ENCODE measurements at places on chromosomes 6 and 20.

DNA sequence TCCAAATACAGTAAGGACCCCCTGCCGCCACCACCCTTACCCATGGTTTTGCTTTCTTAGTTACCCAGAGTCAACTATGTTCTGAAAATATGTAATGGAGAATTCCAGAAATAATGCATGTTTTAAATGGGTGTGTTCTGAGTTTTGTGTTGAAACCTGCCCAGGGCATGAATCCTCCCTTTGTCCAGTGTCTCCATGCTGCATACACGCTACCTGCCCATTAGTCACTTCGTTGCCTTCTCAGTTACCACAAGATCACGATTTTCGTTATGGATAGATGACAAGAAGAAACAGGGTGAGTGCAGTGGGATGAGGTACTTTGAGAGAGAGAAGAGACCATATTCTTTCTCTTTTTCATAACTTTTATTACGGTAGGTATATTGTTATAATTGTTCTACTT lies 10.6 kb downstream of the FARS2 start:
- no peak for DNase-seq
- no peaks in the 10 kb centered on the region for H3K36me3 ChIP-seq
- no peaks in the 10 kb centered on the region for H3K4me1 ChIP-seq
- H3K27ac ChIP-seq, result no peak overlapping the region

- no peaks in the 10 kb centered on the region for H3K27me3 ChIP-seq
- no peaks in the 10 kb centered on the region for H3K36me3 ChIP-seq
- H3K27ac ChIP-seq, result no peak overlapping the region
- H3K4me1 ChIP-seq, result peaks cover 10% of the 10 kb centered on the region
- H3K4me3 ChIP-seq, result no peak overlapping the region
Measured at GRCh38 chr20:57508831-57509230, 16.1 kb downstream of the CTCFL start.

- H3K27ac ChIP-seq, result no peak overlapping the region
- no peaks in the 10 kb centered on the region for H3K27me3 ChIP-seq
- peaks cover 69% of the 10 kb centered on the region for H3K4me1 ChIP-seq
- H3K4me3 ChIP-seq, result no peak overlapping the region
- no peak for DNase-seq
- H3K36me3 ChIP-seq, result no peaks in the 10 kb centered on the region
Measured at GRCh38 chr20:32967961-32968457, 36.2 kb downstream of the SUN5 start.

DNA sequence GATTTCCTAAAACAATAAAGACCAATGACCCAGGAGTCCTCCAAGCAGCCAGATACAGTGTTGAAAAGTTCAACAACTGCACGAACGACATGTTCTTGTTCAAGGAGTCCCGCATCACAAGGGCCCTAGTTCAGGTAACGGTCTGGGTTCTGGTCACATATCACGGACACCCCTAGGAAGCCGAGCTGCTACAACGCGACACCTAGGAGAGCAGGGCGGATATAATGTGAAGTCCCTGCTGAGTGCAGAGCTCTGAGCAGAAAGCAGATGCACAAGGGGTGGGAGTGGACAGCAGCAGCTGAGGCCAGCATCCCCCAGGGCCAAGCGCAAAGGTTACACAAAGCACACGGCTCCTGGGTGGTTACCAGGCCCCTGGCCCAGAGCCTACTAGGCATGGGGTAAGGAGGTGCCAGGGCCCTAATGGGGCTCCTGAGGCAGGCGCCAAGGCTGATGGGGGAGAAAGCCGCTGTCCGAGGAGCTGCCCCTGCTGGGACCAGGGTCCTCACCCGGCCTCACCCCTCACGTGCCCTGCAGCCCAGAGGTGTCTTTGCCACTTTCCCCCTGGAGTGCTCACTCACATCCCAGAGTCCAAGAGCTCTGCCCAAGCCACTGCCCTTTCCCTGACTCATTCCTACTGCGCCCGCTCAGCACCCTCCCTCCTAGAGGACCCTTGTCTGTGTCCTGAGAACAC lies 8.4 kb downstream of the CST7 start:
- no peak for DNase-seq
- H3K27me3 ChIP-seq, result no peaks in the 10 kb centered on the region
- H3K27ac ChIP-seq, result no peak overlapping the region
- H3K4me1 ChIP-seq, result peaks cover 5% of the 10 kb centered on the region
- H3K4me3 ChIP-seq, result no peak overlapping the region
- H3K36me3 ChIP-seq, result no peaks in the 10 kb centered on the region

- no peaks in the 10 kb centered on the region for H3K36me3 ChIP-seq
- H3K27me3 ChIP-seq, result no peaks in the 10 kb centered on the region
- H3K4me3 ChIP-seq, result no peak overlapping the region
- peaks cover 11% of the 10 kb centered on the region for H3K4me1 ChIP-seq
- no peak overlapping the region for H3K27ac ChIP-seq
Measured at GRCh38 chr6:143515061-143515760, 3.7 kb upstream of the FUCA2 start.

GRCh38 chr6:111837641-111838500 lies 35.4 kb downstream of the FYN start:
- H3K36me3 ChIP-seq, result no peaks in the 10 kb centered on the region
- no peaks in the 10 kb centered on the region for H3K27me3 ChIP-seq
- no peak overlapping the region for H3K27ac ChIP-seq
- no peak for DNase-seq
- no peak overlapping the region for H3K4me3 ChIP-seq
- H3K4me1 ChIP-seq, result peaks cover 45% of the 10 kb centered on the region

GRCh38 chr6:46053039-46053933 lies 37.6 kb upstream of the CLIC5 start:
- H3K27ac ChIP-seq, result no peak overlapping the region
- no peaks in the 10 kb centered on the region for H3K4me1 ChIP-seq
- H3K4me3 ChIP-seq, result no peak overlapping the region
- H3K27me3 ChIP-seq, result no peaks in the 10 kb centered on the region
- H3K36me3 ChIP-seq, result no peaks in the 10 kb centered on the region

- no peak overlapping the region for H3K4me3 ChIP-seq
- DNase-seq, result no peak
- H3K27me3 ChIP-seq, result no peaks in the 10 kb centered on the region
- H3K4me1 ChIP-seq, result peaks cover 3% of the 10 kb centered on the region
- no peak overlapping the region for H3K27ac ChIP-seq
Measured at GRCh38 chr6:79670789-79671188, 39.7 kb downstream of the SH3BGRL2 start.

- DNase-seq, result no peak
- H3K4me3 ChIP-seq, result no peak overlapping the region
- no peaks in the 10 kb centered on the region for H3K4me1 ChIP-seq
- no peaks in the 10 kb centered on the region for H3K27me3 ChIP-seq
- H3K36me3 ChIP-seq, result no peaks in the 10 kb centered on the region
Measured at GRCh38 chr6:39733704-39734103, 8.5 kb upstream of the KIF6 start.
